ENCODE measurements at places on chromosomes 12 and 14.

GRCh38 chr12:92402415-92402814, 256.8 kb upstream of the BTG1 start:
- no peak for DNase-seq

- DNase-seq, result no peak
Measured at GRCh38 chr12:104683831-104684503, 227.2 kb downstream of the CHST11 start.

- DNase-seq, result no peak
Measured at GRCh38 chr12:53869500-53869899, 69.1 kb upstream of the HOXC13 start.

DNA sequence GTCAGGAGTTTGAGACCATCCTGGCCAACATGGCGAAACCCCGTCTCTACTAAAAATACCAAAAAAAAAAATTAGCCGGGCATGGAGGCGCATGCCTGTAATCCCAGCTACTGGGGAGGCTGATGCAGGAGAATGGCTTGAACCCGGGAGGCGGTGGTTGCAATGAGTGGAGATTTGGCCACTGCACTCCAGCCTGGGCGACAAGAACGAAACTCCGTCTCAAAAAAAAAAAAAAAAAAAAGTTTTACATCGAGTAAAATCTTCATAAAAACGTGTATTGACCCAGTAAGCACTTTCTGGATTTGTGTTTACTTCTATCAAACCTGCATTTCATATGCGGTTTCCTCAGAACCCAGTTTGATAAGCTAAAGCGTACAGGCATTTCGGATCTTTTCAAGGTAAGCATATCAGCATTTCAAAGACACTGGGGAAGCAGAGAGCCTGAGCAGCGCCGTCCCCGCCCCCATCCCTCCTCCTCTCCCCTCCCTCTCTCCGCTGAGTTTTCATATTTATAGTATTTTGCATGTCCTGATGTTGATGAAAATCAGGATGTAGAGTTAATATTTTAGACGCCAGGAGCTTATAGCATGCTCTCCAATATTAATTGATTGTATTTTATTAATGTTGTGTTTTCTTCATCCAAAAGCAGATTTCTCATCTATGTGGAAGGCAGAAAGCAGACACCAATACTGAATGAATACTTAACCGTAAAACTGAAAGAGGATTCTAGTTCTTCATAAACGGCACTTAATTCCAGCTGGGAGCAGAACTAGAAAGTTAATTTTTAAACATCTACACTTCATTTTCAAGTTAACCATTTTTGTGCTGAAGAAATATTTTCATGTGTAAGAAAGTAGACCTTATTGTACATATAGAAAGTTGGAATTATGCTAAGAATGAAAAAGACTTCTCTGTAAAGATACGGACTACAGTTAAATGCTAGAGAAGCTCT, 9.2 kb upstream of the HIP1R start:
- DNase-seq, result no peak

- no peak for DNase-seq
Measured at GRCh38 chr14:66508846-66509621, 1.1 kb downstream of the GPHN start.

- DNase-seq, result no peak
Measured at GRCh38 chr12:21065845-21066244, 65.1 kb upstream of the SLCO1B1 start.

Data from stimulated activated CD4-positive, alpha-beta T cell treated with anti-CD3 and anti-CD28 coated beads, Interleukin-12 subunit alpha, Interleukin-12 subunit beta, amount 100 ng/mL, for 48 hours (primary cell).